ENCODE measurements at places on chromosomes 4 and X. TPM values are rescaled to one million over a fixed set of nuclear protein-coding genes. Genes with fewer than 3 reads are reported as not detected.

DNA sequence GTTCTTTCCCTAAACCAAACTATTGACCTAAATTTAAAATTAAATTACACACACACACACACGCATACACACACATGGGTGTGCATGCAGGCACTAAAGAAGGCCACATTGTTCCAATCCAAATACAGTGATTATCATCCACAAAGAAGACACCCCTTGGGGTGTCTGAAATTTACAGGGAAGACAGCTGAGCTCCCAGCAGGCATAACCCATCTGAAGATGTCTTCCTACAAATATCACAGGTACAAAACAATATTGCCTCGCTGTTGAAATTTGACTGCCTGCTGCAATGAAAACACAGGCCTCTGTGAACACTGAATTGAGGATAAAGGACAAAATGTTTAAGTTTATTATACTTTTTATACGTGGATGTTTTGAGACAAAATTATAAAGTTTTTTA is 50.2 kb upstream of the SLC7A11 start:
- no peak for DNase-seq

DNA sequence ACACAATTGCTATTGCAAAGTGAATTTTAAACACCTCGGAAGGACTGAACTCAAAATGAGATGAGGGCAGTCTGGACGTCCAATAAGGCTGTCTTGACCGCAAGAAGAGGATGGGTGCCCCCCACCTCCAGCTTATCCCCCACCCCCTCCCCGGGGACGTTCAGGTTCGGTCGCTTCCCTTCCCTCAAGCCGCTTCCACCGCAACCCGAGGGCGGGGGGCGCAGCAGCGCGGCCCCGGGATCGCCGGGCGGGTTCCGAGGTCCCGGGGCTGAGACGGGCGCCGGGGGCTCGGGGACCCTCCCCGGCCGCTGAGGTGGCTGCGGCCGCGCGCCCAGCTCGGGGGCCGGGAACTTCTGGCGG is 480 bp downstream of the USP46 start:
- DNase-seq = no peak

GRCh38 chr4:120754590-120754989 is 167.9 kb downstream of the PRDM5 start:
- DNase-seq = no peak

- DNase-seq = no peak
Measured at GRCh38 chr4:142440093-142440492, 406.0 kb downstream of the INPP4B start.

MBNL3 gene
- total RNA-seq = 12.3 TPM

GRCh38 chrX:107567370-107567769 is 60.9 kb upstream of the PRPS1 start:
- DNase-seq = no peak

DNA sequence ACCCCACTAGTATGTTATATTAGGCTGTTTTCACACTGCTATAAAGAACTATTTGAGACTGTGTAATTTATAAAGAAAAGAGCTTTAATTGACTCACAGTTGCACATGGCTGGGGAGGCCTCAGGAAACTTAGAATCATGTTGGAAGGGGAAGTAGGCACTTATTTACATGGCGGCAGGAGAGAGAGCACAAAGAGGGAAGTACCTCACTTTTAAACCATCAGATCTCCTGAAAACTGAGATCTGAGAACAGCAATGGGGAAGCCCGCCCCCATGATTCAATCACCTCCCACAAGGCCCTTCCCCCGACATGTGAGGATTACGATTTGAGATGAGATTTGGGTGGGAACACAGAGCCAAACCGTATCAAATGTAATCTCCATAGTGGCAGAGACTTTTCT is 45.4 kb upstream of the XK start:
- no peak for DNase-seq

GRCh38 chr4:88729146-88729760 is 31.6 kb upstream of the NAP1L5 start:
- no peak for DNase-seq

SYNPO2 gene
- total RNA-seq = 11.7 TPM

DNA sequence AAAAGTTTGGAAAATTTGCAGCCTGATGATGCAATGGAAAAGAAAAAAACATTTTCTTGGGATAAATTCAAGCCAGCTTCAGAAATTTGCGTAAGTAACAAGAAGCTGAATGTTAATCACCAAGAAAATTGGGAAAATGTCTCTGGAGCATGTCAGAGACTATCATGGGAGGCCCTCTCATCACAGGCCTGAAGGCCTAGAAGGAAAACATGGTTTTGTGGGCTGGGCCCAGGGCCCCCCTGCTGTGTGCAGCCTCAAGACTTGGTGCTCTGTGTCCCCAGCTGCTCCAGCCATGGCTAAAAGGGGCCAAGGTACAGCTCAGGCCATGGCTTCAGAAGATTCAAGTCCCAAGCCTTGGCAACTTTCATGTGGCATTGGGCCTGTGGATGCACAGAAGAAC is 1049.8 kb upstream of the GRIA3 start:
- no peak for DNase-seq

DNA sequence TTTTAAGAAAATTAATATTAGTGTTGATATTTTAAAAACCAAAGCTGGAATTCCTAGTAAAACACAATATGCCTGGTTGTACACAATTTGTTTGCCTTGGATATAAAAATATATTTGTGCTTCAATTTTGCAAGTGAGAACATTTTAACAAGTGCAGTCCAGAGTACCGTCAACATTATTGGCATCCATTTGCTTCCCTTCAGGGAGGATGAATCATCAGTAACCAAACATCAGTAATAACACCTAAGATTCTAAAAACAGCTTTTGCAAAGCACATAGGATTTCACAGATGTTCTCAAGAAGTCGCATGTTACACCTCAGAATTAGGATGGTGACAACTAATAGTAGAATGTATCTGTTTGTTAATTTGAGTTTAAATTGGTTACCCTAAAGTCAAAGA is 262.6 kb upstream of the BMP3 start:
- no peak for DNase-seq

GRCh38 chr4:41471126-41472071 is 66.6 kb upstream of the LIMCH1 start:
- no peak for DNase-seq

FHDC1 gene
- total RNA-seq = 2.5 TPM

TXK gene
- total RNA-seq = 0.72 TPM
